ENCODE measurements at places on chromosomes 12 and 14. TPM values are rescaled to one million over a fixed set of nuclear protein-coding genes. Genes with fewer than 3 reads are reported as not detected.

The NEUROD4 gene
- not detected for total RNA-seq

The TBC1D30 gene
- 0.28 TPM for total RNA-seq

The ADAMTS20 gene
- under 0.01 TPM for total RNA-seq

The ZDHHC22 gene
- total RNA-seq = not detected

The ERBB3 gene
- total RNA-seq = 0.28 TPM

The GPRC5A gene
- 25.9 TPM for total RNA-seq

The SDR9C7 gene
- not detected for total RNA-seq

The HHIPL1 gene
- total RNA-seq = 4.4 TPM

The RNASE3 gene
- not detected for total RNA-seq

The HOTAIR gene
- total RNA-seq = 0.09 TPM

All from smooth muscle cell of bladder (primary cell).